Brain (organoid and tissue), 16 donors: ENCODE measurements at places on chromosomes 11 and 22.

GRCh38 chr11:32081901-32082300 is 9.0 kb upstream of the RCN1 start:
- DNase-seq: no peak

- peak; percentile 73 for DNase-seq
Observed at GRCh38 chr11:127269911-127270310, 269.3 kb upstream of the KIRREL3 start.

DNA sequence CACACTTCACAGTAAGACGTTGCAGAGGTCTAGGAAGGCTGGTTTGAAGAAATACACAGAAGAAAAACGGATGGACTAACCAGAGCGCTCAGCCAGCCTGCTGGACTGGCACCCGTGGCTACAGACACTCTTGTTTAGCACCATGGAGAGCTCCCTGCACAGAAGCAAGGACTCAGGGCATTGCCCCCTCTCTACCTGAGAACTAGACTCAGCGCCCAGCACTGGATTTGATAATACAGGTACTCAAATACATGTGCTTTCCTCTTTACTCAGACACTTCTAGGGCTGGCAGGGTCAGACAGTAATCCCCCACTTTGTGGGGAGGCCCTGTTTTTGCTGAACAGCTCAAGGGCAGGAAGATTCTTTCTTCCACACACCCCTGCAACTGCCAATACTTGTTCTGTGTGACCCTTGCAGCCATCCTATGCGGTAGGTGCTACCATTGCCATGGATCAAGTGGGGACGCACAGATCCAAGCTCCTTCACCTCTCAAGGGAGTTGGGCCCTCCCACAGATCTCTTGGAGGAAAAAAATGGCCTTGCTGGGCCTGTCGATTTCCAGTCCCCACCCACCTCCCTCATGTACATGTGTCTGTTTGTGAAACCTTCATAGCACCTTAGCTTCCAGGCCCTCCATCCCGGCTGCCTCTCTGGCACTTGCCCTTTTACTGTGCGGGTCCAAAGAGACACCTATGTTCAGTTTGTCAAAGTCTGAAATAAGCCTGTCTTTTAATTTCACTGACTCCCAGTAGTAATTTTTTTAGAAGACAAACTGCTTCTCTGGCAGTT is 5.1 kb upstream of the P2RX6 start:
- DNase-seq: no peak

GRCh38 chr11:63910675-63911074 is 6.3 kb downstream of the RCOR2 start:
- DNase-seq: no peak

- no peak for DNase-seq
Observed at GRCh38 chr11:12950670-12951069, 58.4 kb upstream of the RASSF10 start.

DNA sequence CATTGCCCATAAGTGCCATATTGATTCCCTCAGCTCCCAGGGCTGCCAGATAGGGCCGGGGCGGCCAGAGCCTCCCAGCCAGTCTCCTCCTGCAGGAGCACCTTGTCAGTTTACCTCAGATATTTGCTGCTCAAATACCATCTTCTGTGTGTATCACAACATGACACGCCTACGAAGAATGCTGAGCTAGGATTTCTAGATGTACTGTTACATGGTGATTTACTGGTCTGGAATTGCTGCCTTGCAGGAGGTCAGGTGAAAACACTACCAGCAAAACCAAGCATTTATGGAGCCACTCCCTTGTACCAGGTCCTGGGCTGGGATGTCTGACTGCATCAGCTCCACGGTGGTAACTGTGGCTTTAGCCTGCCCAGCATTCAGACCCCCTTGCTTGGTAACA is 11.8 kb downstream of the MICAL3 start:
- no peak for DNase-seq

DNA sequence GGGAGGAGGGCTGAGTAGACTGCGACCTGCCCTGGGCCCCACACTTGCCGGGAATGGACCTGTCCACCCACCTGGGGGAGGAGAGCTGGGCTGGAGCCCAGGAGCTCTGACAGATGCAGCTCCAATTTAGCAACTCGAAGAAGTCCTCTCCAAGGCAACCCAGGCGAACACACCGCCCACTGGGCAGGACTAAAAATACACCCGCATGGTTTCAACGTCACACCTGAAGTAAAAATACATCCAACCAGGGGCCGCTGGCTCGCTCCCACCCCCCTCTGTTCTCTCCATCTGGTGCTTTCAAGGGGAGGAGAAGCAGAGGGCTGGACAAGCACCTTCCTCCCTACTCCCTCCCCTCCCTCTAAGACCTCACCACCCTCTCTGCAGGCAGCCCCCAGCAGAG is 119.9 kb downstream of the FEZ1 start:
- DNase-seq: no peak

- no peak for DNase-seq
Observed at GRCh38 chr11:3220101-3220500, 1.5 kb upstream of the MRGPRG start.

GRCh38 chr11:15232496-15232895 is 117.8 kb downstream of the INSC start:
- DNase-seq: no peak

GRCh38 chr11:96085319-96085930 is 161.5 kb upstream of the MTMR2 start:
- peak; percentile 25 for DNase-seq

- no peak for DNase-seq
Observed at GRCh38 chr11:18736590-18737148, 10.7 kb upstream of the IGSF22 start.

GRCh38 chr22:30423301-30423958 is 2.1 kb upstream of the MTFP1 start:
- DNase-seq: no peak

DNA sequence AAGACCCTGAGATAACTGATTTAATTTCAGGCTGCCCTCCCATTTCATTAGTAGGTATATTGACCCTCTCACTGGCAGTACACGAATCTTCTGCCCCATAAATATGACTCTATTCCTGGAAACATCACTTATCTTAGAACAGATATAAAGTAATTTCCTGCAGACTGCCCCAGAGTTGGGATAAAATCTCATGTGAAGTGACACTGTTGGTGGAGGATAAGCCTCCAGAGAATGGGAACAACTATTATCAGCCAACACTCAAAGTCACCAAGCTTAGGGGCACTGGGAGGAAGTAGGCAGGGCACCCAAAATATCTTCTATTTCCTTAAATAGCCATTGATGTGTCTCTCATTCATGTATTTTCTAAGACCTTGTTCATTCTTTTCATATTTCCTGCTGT is 8.2 kb downstream of the OR51B5 start:
- no peak for DNase-seq

DNA sequence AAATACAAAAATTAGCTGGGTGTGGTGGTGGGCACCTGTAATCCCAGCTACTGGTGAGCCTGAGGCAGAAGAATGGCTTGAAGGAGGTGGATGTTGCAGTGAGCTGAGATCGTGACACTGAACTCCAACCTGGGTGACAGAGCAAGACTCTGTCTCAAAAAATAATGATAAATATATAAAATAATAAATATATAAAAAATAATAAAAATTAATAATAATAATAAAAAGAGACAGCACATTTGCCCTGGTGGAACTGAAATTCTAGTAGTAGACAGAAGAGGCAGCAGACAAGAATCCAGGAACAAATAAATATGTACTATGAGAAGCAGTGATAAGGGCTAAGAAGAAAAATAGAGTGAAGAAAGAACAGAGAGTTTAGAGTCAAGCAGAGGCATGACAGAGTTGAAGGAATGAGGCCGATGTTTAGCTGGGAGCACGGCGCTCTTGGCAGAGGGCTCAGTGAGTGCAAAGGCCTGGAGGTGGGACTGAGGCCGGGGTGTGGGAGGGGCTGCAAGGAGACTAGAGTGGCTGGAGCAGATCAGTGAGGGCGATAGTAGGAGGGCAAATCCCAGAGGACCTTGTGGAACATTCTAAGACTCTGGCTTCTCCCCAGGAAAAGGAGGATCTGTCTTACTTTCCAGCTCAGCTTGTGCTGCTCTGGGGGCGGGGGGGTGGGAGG is 410.3 kb downstream of the MN1 start:
- DNase-seq: no peak

GRCh38 chr11:128725630-128726319 is 31.9 kb downstream of the FLI1 start:
- no peak for DNase-seq

DNA sequence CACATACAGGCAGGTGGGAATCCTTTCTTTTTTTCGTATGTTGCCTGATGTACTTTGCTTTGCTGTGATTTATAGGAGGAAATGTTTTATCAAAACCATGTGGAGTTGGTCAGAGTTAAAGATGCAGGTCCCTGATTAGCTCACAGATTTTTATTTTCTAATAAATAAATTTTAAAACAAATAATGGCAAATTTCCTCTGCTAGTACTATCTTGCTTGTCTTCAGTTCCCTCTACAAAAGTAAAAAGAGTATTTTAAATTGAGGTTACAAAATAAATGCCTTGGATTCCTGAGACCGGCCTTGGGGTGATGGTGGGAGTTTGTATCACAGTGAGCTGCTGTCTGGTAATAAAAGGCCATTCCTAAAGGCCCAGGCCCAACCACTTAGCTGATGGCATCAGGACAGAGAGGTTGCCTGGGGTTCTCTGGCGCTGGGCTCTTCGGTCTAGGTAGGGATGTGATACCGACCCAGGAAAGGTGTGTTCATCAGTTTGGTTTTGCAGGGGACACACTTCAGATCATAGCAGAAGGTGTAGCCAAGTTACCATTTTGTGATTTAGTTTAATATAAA is 129.0 kb downstream of the TBC1D22A start:
- no peak for DNase-seq

DNA sequence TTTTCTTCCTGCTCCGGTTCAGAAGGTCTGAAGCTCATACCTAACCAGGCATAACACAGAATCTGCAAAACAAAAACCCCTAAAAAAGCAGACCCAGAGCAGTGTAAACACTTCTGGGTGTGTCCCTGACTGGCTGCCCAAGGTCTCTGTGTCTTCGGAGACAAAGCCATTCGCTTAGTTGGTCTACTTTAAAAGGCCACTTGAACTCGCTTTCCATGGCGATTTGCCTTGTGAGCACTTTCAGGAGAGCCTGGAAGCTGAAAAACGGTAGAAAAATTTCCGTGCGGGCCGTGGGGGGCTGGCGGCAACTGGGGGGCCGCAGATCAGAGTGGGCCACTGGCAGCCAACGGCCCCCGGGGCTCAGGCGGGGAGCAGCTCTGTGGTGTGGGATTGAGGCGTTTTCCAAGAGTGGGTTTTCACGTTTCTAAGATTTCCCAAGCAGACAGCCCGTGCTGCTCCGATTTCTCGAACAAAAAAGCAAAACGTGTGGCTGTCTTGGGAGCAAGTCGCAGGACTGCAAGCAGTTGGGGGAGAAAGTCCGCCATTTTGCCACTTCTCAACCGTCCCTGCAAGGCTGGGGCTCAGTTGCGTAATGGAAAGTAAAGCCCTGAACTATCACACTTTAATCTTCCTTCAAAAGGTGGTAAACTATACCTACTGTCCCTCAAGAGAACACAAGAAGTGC is 661 bp upstream of the MALAT1 start:
- DNase-seq: peak; percentile 88

DNA sequence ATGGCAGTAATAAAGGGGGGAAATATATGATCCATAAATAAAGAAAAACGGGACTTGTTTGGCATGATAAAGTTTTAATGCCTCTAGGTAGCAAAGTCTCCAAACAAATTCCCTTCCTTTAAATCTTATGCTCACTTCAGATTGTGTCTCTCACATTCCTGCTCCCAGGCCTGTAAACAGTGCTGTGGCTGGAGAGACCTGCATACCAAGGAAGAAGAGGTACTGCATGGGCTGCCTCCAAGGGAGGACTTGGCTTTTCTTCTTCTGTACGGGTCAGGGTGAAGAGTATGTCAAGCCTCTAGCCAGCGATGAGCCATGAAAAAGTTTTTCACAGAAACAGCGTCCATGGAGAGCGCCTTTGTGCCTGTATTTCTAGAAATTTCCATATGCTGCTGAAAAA is 161.8 kb downstream of the KIRREL3 start:
- no peak for DNase-seq

DNA sequence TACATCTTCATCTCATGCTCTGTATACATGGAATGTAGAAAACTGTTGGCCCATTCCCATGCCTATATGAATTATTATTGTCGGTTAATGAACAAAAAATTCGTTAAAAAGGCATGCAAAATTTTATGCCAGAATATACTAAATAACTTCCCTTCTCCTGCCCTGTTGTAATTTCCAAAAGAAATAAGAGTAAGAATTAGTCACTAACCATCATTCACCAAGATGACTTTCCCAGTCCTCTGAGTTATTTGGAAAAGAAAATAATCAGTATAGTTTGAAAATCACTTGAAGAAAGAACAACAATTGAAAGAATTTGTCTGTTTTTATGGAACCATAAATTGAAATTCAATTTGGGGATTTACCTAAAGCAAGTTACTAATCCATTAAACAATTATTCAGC is 1149.1 kb upstream of the RAG2 start:
- DNase-seq: no peak

DNA sequence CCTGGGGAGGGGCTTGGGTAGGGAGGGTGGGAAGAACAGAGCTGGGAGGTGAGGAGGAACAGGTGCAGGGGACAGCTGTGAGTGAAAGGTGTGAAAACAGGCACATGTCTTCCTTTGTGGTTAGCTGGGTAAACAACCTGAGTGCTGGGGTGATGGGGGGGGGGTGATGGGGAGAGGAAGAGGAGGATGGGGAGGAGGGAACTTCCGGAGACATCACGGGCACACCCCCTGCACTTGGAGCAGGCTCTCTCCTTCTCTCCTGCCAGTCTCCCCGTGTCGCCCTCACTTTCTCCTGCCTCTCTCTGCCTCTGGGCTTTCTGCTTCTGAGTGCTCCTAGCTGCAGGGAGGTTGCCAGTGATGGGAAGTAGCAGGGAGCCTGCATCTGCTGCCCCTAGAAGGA is 8.8 kb downstream of the CXCR5 start:
- DNase-seq: no peak

DNA sequence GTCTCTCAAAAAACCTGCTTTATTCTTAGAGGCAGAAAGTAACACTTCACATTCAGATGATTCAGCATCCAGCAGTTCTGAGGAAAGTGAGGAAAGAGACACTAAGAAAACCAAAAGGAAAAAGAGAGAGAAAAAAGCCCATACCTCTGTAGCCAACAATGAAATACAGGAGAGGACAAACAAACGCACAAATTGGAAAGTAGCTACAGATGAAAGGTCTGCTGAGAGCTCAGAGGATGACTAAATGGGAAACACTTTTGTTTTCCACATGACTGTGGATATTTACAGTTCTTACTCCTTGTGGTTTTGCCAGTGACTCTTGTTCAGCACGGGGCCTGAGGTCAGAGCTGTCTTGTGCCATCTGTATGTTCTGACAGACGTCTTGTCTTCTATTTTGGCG is 3.8 kb downstream of the TIMM8B start:
- no peak for DNase-seq

- no peak for DNase-seq
Observed at GRCh38 chr11:24239930-24240329, 256.9 kb upstream of the LUZP2 start.
